ENCODE measurements at places on chromosomes 7 and 10.

DNA sequence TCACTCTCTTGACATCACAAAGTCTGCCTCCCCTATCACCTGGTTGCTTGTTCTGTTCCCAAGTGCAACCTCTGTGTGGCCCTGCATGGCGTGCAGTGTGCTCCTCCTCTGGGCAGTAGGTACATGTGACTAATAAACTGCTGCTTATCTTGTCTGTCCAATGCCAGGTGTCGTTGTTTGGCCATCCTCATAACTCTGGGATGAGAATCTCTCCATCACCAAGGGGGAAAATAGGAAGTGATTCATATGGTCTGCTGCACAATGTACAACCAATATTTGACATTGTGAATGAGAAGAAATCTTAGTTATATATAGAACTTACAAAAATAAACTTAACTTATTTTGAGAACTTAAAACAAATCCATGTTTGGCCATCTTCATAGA, 135.2 kb downstream of the INHBA start:
- DNase-seq: no peak

DNA sequence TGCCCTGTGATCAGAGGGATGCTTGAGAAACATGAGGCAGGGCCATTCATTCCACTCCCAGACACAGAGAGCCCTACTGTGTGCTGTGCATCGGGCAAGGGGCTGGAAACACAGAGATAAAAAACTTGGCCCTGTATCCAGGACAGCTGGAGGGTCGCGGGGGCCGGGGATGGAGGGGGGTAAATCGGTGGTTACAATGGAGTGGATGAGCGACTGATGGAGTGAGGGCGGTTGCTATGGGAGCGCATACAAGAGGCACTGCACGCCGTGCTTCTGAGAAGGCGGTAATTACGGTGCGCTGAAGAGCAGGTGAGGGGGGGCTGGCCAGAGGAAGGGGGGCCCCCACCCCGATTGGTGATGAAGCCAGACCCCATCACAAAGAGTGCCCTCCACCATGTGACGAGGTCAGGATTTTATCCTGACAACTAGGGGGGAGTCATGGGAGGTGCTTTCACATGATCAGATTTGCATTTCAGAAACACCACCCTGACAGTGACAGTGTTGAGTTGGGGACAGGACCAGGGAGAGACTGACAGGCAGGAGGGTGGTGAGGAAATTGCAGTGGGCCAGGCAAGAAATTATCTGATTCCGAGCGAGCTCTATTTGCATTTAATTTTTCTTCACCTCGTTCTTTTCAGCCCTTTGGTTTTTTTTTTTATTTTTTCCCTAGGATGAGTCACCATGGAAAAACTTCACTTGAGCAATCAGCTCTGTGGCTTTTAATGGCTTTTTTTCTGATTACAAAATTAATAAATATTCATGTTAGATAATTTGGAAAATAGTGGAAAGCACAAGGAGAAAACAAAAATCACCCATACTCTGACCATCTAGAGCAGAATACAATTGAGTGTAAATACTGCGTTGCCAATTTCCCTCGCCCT, 7.8 kb downstream of the CPA5 start:
- DNase-seq: no peak

- no peak for DNase-seq
Measured at GRCh38 chr7:113710310-113711096, 208.3 kb downstream of the PPP1R3A start.

DNA sequence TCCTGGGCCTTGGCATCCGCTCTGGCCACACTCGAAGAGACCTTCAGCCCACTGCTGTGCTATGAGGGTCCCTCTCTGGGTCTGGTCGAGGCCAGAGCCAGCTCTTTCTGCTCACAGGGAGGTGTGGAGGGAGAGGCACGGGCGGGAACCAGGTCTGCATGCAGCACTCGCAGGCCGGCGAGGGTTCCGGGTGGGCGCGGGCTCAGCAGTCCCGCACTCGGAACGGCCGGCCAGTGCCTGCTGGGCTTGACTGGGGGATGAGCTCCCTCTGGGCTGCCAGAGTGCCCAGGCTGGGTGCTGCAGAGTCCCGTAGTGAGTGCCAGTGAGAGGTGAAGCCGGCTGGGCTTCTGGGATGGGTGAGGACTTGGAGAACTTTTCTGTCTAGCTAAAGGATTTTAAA, 882.7 kb downstream of the XPNPEP1 start:
- DNase-seq: no peak

GRCh38 chr10:78820007-78820362, 248.8 kb upstream of the ZMIZ1 start:
- no peak for DNase-seq

GRCh38 chr10:124307591-124307990, 111.1 kb downstream of the OAT start:
- no peak for DNase-seq

- no peak for DNase-seq
Measured at GRCh38 chr7:119916501-119916900, 356.5 kb upstream of the KCND2 start.

GRCh38 chr10:63760034-63760707, 239.0 kb downstream of the REEP3 start:
- no peak for DNase-seq

DNA sequence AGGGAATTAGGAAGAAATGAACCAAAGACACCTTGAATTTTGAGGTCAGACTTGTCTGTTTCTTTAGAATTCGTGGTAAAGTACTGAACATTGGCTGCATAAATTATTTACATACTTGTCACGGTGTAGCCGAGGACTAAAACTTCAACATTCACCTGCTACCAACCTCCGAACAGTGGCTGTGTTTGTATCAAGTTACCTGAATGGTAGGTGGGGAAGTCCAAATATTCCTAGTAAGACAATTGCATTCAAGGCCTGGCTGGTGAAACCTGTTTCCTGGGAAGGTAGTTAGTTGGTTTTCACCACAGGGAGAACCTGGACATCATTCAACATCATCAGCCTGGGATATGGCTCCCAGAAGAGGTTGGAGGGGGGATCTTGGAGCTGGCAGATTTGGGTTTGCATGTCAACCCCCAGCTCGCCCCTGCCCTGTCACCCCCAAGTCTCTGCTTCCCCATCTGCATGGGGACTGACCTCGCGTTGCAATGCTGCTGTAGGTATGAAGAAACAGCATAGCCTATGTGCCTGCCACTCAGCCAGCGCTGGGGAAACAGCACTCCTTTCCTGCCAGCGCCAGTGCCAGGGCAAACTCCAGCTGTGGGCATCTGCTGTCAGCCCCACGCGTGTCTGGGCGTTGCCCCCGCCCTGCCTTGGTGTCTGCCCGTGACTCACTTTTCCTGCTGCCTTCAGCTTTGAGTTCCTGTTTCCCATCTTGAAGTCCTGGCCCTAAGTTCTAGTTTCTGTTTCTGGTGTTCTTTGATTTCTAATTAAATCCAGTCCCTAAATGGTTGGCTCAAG, 12.7 kb upstream of the LARP4B start:
- no peak for DNase-seq

DNA sequence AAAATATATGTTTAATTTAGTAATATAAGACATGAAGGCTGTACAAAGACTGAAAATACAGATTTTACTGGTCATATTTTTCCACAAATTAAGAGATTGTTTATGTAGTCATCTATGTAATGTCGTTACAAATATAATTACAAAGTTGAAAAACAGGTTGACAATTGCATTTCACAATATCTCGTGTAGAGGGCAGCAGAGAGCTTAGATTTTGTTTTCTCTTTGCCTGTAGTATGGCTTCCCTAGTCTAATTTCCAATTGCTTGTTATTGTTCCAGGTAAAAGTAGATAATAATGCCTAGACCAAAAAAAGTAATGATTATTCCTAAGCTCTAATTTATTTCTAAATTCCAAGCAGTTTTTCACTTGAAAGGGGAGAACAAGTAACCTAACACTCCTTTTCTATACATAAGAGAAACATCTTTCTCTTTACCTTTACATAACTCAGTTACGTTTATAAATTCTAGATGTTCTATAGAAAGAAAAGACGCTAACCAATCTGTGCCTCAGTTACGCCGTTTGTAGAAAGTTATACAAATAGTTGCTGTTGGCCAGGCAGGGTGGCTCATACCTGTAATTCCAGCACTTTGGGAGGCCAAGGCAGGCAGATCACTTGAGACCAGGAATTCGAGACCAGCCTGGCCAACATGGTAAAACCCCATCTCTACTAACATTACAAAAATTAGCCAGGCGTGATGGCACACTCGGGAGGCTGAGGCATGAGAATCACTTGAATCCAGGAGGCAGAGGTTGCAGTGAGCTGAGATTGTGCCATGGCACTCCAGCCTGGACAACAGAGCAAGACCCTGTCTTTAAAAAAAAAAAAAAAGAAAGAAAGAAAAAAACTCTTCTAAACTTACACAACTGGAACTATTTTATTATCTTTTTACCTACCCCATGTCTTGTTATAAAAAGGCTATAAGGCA, 30.0 kb downstream of the NET1 start:
- no peak for DNase-seq

DNA sequence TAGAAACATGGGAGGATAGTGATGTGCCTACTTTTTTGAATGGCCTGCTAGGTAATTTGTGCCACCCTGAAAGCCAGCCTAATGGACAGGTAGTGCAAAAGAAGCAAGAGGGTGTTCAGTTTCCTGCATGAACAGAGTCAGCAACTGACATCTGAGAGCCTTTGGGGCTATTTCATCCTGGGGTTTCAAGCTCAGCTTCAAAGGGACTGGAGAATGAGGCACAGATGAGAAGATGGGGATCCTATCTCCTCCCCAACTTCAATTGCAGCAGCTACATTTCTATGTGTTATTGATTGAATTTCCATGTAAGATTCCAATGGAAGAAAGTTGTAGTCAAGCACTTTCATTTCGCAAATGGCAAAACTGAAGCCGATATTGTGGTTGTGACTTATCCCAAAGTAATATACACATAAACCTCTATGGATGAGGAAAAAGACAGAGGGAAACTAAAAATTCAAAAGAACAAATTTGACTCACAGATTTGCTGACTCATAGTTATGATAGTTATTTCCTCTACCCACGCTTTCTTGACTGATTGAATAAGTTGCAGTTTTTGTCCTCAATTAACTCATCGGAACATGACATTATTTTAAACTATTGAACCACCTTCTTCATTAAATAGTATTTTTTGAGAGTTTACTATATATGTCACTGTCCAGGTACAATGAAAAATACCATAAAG, 42.6 kb upstream of the NRP1 start:
- DNase-seq: no peak

GRCh38 chr10:101061624-101062231, at the start of gene KAZALD1:
Gene KAZALD1, plus strand, starts transcription at chr10:101061989. Its CDS starts 604 bp downstream, at chr10:101062593.
- DNase-seq: no peak

DNA sequence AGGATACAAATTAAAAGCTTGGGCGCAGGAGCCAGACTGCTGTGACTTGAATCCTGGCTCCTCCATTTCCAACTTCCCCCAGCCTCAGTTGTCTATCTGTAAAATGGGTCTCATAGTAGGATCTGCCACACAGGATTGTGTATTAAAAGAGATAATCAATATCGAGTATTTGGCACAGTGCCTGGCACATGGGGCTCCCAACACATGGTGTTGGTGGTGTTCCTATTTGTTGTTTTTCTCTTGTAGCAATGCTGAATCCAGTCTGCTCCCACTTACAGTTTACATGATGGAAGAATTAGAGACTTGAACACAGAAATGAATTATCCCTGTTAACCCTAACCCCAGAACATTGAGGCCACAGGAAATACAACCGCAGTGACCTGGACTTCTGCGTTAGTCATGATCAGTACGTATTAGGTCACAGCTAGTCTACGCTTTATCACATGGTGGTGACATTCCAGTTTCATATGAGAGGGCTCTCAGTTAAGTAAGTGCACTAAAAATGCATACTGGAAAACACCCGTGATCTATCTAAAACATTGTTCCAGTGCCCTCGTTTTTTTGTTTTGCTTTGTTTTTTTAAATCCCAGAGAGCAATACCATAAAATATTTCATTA, 169.5 kb upstream of the KLF14 start:
- no peak for DNase-seq

GRCh38 chr7:74094224-74095101, 10.9 kb downstream of the LIMK1 start:
- no peak for DNase-seq

- DNase-seq: no peak
Measured at GRCh38 chr10:28744069-28744768, 66.9 kb downstream of the BAMBI start.

- DNase-seq: no peak
Measured at GRCh38 chr10:73786512-73786885, 1.1 kb downstream of the ZSWIM8 start.

DNA sequence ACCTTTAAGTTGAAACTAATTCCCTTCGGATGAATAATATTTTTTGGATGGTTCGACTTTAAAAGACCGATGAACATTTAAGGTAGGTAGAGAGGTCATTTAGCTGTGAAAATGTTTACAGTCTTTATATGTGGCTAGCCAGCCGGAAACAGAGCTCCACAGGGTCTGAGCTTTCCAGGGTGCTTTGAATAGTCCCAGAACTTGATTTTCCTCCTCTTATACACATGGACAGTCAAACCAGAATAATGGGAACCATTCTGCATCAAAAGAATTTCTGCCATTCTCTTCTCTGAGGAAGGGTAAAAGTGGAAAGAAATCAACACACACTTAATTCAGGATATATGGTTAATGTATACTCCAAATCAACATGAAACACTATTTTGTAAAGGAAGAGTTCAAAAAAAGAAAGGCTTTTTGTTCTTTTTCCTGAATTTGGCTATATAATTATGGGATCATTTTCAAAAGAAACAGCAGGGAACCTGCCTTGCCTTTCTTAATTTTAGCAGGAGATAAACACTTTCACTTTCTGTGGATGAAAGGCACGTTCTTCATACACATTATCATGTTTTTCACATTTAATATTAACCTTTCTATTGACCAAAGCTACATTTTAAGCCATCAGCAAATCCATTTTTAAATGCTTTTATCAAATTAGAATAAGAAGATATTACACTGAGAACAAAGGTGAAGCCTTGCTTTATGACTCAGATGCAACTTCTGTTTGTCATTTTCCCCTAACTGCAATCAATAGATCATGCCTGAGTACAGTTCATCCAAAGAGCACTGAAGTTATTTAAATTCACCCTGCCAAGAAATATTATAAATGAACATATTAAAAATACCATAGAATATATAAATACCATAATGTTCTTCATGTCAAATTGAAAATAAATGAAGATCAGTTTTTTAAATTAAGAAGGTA, 307.3 kb downstream of the THSD7A start:
- no peak for DNase-seq

DNA sequence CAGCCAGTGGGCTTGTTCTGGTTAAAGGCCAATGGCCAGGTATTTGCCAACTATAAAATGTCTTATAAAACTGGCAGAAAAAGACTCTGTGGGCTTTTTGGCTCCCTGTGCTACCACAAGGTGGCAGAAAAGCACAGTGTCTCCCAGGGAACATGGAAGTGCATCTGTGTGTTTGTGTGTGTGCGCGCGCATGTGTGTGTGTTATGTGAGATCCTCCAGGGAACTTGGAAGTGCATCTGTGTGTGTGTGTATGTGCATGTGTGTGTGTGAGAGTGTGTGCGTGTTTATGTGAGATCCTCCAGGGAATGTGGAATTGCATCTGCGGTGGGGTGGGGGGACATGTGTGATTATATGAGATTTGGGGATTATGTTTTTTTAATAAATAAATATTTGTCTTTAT, 30.2 kb upstream of the ABI1 start:
- no peak for DNase-seq

- DNase-seq: no peak
Measured at GRCh38 chr7:134943785-134944400, 42.4 kb upstream of the AGBL3 start.

Data from cerebellar nuclear complex (tissue), 1 donor.